NCI-H1436 (cell line): ENCODE measurements at places on chromosomes 7 and 10.

GRCh38 chr7:33300131-33300530, 170.8 kb downstream of the BBS9 start:
- no peak for DNase-seq

- no peak for DNase-seq
These were observed 194.8 kb upstream of the PTN start for GRCh38 chr7:137538361-137538762.

GRCh38 chr10:110788620-110789385, 82.9 kb upstream of the PDCD4 start:
- DNase-seq: no peak

GRCh38 chr10:59654007-59654406, 55.6 kb downstream of the SLC16A9 start:
- no peak for DNase-seq

DNA sequence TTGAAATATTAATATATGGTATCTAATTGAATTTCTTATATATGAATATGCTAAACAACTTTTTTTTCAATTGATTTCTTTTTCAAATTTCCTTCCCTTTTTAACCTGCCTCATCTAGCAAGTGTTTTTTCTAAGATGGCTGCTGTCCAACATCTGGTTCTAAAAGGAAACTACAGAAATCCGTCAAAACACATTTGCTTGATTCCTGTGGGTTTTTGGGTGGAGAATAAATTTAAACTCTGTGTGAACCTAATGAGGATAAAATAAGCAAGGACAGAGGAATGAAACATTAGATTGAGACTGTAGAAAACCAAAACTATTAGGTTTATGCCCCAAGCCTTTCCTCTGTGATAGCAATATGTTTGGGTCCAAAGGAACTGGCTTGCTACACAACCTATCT, 75.5 kb upstream of the STARD3NL start:
- DNase-seq: no peak

DNA sequence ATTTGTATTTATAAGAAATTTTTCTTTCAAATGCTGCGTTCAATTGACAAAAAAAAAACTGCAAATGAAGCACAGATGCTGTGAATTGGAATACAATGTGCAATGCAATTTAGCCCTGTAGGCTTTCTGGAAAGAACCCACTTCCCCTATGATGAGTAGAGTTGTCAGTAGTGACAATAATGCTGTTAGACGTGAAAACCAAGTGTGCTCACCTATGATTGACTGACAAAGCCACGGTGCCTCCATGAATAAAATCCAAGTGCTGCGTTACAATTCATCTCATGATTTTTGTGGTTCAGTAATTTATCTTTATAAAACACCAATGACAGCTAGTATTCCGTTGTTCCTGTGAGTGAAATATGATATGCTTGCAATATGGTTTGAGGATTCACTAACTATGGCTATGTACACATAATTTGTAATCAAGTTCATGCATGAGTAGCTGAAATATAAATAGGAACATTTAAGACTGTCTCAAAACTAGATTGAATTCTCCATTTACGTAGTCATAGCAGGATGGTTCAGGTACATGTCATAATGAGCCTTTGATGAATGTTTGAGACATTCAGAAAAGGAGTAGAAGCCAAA, 1160.3 kb downstream of the CNTNAP2 start:
- peak; percentile 72 for DNase-seq

GRCh38 chr7:43791-44540, 148.4 kb upstream of the FAM20C start:
- DNase-seq: no peak
